Activated T-cell treated with anti-CD3 and anti-CD28 coated beads for 4 hours (primary cell): ENCODE measurements at places on chromosomes 1 and 21.

- no peak for DNase-seq
Observed at GRCh38 chr1:234936612-234937389, 191.8 kb downstream of the TOMM20 start.

DNA sequence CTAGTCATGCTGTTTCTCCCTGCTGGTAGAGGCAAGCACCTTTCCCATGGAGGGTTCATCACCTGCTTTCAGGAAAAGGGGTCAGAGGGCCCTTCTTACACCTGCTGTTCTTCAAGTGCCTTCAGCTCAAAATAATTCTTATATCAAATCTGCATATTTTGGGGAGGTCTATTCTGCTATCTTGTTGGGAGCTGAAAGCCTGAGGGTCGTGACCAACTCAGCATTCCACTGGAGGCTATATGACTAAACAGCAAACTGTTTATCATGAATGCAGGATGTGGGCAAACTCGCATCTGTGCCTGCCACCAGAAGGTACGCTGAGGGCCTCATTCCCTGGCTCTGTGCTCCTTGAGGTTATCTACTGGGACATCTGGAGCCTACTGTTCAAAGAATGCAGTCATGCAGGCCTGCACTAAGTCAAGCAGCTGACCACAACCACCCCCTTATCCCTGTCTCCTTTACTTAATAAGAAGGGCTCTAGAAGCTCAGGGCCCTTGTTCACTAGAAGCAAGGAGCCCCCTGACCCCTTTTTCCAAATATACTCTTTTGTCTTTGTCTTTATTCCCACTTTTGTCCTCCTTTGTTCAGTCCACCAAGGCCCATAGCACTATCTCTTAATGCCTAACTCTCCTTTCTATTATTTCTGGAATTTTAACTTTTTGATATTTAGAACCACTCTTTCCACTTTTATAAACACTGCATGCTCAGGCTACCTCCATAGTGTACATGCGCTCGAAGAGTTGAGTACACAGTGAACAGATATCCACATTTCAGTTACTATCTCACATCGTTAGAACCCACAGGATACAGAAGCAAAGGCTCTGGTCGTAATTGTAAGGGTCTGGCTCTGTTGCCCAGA lies 4.5 kb upstream of the TRIM17 start:
- DNase-seq: no peak

- DNase-seq: no peak
Observed at GRCh38 chr1:4075436-4076225, 175.6 kb upstream of the C1orf174 start.

- DNase-seq: no peak
Observed at GRCh38 chr1:178857126-178857525, 13.8 kb downstream of the ANGPTL1 start.

DNA sequence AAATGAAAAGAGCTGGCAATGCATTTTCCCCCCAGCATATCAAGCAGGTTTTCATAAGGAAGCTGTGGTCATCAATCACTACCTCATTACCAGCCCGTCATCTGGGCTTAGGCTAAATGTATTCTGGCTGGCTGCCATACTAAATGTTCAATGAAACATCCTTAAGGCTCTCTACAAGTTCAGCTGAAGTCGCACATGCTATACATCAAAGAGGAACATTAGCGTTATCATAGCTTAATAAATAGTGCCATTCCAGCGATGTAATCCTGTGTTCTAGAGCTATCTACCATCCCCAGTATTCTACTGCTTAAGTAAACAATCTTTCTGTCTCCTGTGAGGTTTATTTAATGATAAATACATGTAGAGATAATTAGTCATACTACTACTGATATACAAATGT lies 288.8 kb downstream of the DPYD start:
- DNase-seq: no peak

DNA sequence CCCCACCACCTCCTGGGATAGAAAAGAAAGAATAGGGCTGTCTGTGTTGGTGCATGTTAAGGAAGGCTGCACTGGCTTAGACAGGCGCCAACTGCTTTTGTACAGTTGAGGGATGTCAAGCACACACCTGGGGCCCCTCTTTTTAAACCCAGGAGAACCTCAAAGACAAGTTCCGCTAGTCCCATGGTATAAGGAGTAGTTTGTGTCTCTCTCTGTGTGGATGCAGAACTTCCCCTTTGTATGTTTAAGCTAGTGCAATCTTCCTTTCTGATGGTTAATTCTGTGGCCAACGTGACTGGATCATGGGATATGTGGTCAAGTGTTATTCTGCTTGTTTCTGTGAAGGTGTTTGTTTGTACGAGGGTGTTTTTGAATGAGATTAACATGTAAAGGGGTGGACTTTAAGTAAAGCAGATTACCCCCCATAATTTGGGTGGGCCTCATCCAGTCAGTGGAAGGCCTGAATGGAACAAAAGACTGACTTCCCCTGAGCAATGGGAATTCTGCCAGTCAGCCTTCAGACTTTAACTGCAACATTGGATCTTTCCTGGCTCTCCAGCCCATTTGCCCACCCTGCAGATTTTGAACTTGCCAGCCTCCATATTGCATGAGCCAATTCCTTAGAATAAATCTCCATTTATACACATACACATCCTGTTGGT lies 9.5 kb upstream of the DUSP10 start:
- no peak for DNase-seq

GRCh38 chr1:164718821-164719220 lies 159.8 kb downstream of the PBX1 start:
- DNase-seq: no peak

DNA sequence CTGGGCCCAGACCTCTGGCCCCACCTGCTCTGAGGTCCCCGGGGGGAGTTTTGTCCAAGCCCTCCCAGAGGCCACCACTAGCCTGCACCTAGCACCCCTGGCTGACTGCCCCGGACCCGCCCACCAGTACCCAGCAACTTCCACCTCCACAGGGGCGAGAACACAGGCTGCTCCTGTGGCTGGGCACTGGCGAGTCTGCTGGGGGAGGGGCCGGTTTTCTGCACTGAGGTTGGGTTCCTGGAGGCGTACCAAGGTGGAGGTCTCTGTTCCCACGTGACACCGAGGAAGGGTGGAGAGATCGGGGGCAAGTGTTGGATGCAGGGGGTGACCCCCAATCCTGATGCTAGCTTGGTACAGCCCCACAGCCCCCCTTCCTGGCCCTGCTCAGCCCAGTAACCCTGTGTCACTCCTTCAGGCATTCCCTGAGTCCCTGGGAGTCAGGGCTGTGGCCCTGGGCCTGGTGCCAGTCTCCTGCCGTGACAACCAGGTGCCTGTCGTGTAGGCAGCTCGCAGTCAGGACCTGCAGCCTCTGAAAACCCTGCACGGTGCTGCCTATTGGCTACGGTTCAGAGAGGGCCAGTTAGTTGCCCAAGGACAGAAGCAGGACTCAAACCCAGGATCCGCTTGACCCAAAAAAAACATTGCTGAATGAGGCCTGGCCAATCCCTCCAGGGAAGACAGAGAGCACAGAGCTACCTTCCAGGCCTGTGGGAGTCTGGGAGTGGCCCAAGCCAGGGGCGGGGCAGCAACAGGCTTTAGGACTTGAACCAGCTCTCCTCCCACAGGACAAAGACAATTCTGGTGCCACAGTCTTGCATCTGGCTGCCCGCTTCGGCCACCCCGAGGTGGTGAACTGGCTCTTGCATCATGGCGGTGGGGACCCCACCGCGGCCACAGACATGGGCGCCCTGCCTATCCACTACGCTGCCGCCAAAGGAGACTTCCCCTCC lies 3.1 kb downstream of the ESPN start:
- DNase-seq: no peak

DNA sequence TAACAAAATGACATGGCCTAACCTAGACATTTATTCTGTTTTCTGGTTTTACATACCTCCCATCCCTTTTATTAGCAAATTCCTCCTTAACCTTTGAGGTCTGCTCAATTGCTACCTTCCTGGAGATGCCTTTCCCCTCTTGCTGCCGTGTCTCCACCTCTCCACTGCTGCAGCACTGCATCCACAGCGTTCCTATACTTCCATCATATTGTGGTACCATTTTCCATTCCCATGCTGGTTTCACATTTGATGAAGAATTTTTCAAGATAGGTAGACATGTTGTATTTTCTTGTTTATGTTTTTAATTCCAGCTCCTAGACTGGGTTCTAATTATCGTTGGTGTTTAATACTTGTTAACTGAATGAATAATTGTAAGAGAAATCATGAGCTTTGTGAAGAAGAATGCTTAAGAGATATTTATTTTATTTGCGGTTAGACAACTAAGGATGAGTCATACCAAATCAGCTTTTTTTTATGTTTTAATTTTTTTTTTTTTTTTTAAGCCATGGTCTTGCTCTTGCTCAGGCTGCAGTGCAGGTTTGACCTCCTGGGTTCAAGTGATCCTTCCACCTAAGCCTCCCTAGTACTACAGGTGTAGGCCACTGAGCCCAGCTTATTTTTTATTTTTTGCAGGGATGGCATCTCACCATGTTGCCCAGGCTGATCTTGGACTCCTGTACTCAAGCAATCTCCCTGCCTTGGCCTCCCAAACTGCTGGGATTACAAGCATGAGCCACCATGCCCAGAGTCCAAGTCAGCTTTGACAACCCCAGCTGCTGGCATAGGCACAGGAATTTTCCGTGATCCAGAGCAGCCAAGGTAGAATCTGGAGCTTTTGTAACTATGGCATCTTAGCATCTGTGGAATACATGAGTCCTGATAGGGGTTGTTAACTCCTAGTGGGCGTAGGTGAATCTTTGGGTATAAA lies 44.0 kb downstream of the ATP6V1G3 start:
- DNase-seq: no peak

DNA sequence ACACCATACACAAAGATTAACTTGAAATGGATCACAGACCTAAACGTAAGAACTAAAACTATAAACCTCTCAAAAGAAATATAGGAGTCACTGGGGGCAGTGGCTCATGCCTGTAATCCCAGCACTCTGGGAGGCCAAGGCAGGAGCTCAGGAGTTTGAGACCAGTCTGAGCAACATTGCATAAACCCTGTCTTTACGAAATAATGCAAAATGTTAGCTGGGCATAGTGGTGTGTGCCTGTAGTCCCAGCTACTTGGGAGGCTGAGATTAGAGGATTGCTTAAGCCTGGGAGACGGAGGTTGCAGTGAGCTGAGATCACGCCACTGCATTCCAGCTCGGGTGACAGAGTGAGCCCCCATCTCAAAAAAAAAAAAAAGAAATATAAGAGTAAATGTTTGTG lies 46.7 kb upstream of the SERBP1 start:
- DNase-seq: no peak

- DNase-seq: no peak
Observed at GRCh38 chr1:160491017-160491416, 32.0 kb downstream of the SLAMF6 start.

DNA sequence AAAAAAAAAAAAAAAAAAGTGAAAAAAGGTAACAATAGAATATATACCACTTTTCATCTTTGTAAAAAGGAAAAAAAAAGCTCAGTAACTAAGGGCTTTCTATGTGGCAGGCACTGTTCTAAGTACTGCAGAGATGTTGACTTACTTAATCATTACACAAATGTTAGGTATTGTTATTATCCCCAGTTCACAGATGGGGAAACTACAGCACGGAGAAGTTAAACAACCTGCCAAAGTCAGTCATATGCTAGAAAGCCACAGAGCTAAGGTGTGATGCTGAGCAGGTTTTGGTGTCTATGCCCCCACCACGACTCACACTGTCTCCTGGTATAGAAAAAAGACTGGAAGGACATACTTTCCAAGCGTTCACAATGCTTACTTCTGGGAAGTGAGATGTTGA lies 6.6 kb upstream of the PNRC2 start:
- no peak for DNase-seq

GRCh38 chr1:22788254-22788661 lies 77.6 kb downstream of the EPHB2 start:
- no peak for DNase-seq

DNA sequence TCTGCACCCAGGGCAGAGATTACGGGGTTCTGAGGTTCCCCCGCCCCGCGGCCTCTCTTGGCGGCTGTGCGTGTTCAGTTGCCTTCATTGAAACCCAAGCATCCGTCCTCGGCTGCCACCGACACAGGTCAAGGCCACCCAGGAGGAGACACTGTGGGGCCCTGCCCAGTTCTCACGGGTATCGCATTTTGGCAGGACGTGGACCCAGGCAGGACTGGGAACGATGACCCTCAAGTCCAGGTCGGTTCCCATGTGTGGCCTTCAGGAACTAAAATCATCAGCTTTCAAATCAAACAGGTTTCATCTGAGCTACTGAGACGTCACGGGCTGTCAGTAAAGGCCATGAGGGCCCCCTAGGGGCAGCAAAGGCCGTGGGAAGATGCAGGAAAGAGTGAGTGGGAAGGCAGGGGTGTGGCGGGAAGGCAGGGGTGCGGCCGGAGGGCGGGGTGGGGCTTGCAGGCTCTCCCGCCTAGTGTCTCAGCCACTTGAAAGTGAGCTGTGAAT lies 7.0 kb upstream of the C1orf174 start:
- no peak for DNase-seq

- no peak for DNase-seq
Observed at GRCh38 chr1:236975461-236975860, 28.8 kb downstream of the MT1HL1 start.

- no peak for DNase-seq
Observed at GRCh38 chr1:6447818-6448748, 17.9 kb downstream of the TNFRSF25 start.

DNA sequence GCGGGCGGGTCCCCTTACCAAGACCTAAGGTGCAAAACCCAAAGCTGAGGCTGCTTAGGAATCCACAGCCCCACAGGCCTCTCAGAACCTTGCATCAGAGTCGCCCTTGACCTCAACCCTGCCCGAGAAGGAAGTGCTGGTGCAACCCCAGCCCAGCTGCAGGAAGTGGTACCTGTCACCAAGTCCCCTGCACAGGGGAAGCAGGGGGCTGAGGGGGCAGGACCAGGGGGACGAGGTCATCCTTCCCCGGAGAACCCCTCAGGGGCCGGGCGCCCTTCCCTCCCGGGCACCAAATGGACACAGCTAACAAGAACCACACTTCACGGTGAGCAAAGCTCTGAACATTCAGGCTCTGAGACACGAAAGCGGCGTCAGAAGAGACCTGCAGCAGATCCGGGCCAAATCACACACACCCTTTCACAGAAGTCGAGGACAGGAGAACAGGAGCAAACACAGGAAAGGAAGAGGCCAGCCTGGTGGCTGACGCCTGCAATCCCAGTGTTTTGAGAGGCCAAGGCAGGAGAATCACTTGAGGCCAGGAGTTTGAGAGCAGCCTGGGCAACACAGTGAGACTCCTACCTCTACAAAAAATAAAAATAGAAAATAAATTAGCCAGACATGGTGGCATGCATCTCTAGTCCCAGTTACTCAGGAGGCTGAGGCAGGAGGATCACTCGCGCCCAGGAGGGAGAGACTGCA lies 6.4 kb downstream of the ITGB2 start:
- no peak for DNase-seq

- DNase-seq: peak; percentile 63
Observed at GRCh38 chr1:209860293-209860881, 32.6 kb downstream of the UTP25 start.

GRCh38 chr1:107430540-107431228 lies 289.8 kb downstream of the NTNG1 start:
- no peak for DNase-seq

- DNase-seq: no peak
Observed at GRCh38 chr21:14677013-14677412, 130.9 kb upstream of the SAMSN1 start.
